ENCODE measurements at places on chromosomes 2 and 18.

DNA sequence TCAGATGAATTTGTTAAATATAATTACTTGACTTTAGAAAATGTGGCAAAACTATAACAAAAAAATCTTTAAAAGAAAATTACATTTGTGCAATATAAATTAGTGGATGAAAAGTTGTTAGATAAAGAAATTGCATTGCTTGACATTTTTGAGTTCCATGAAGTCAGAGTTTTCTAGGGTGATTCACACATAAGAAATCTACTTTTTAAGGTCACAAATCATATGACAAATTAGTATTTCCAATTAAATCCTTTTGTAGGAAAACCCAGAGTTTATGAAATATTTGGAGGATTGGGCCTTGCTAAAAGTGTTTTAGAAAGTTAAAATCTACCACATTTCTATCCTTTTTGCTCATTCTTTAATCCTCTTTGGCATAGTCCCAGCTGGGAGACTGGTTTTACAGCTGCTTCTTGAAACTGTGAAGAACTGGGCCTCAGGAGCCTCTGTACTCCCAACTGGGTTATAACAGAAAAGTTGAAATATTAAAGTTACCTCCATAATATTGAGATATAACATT lies 289.2 kb downstream of the LRRTM4 start:
- DNase-seq = no peak

- no peak for DNase-seq
Measured at GRCh38 chr2:121002597-121002996, 266.9 kb downstream of the GLI2 start.

DNA sequence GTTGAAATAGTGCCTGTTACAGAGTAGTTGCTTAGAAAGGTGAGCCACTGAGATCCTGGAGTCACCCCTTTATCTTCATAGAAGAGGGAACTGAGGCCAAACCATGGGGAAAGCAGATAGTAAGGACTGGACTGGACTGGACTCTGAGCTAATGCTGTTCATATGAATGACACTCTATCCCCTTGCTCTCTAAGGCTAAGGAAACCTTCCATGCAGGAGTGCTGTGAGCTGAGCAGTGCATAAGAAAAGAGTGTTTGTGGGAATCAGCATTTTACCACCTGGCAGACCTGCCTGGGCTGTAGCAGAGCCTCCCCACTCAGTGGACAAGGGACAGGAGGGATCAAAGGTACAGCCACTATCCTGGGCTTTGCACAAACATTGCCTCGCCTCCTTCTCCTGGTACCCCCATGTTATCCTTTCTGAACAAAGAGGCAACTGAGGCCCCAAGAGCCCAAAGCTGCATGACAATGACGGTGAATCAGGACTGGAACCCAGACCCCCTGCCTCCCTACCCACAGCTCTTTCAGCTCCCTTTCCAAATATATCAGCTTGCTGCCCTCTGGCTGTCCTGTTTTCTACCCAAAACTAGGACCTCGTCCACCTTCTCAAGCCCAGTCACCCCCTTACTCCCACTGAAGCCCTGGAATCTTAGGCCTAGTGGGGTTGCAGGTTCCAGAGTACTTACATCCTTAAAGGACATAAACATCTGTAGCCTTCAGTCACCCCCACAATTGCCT lies 227.9 kb downstream of the ZBTB7C start:
- DNase-seq = no peak

GRCh38 chr2:229456091-229456490 lies 185.0 kb upstream of the PID1 start:
- no peak for DNase-seq

- DNase-seq = no peak
Measured at GRCh38 chr2:45683292-45683691, 31.8 kb downstream of the PRKCE start.

GRCh38 chr2:70182689-70183088 lies 8.1 kb downstream of the C2orf42 start:
- no peak for DNase-seq

DNA sequence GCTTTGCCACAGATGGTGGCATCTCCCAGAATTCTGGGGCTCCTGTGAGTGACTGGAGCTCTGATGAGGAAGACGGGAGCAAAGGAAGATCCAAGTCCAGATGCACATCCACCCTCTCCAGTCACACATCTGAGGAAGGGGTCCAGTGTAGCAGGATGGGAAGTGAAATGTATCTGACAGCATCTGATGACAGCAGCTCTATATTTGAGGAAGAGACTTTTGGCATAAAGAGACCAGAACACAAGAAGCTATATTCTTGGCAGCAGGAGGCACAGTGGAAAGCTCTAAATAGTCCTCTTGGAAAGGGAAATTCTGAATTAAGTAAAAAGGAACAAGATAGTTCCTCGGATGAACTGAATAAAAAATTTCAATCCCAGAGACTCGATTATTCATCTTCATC lies 23.5 kb upstream of the C1GALT1C1L start:
- no peak for DNase-seq

DNA sequence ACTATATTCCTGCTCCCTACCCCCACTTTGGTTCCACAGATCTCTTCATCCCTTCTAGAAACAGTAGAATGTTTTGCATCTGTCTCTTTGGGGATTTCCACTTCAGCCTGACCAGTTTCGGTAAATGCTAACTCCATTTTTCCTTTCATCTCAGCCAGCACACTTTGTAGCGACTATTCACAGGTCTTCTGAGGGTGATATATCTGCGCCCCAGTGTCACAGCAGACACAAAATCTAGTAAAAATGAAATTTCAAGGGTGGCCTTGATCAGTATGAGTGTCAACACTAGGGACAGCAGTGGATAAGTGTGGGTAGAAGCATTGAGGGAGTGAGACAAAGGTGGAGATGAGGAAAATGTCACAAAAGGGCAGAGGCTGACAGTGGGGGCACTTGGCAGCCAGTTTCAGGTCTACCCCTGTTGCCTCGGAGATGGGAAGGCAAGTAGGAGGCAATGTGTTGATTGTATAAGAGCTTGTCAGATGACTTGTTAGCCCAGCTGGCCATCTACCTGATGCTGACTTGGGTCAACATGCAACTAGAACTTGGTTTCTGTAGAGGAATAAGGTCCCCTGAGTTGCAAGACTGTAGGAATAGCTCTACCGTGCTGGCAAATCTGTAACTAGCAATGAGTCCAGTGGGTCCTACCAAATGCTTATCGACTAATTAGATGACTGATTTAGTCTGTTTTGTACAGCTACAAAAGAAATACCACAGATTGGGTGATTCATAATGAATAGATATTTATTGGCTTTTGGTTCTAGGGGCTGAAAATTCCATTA lies 60.7 kb downstream of the CXCR4 start:
- DNase-seq = no peak

GRCh38 chr18:26714739-26715138 lies 150.8 kb downstream of the AQP4 start:
- no peak for DNase-seq

GRCh38 chr18:44290366-44290977 lies 390.2 kb upstream of the SETBP1 start:
- no peak for DNase-seq

DNA sequence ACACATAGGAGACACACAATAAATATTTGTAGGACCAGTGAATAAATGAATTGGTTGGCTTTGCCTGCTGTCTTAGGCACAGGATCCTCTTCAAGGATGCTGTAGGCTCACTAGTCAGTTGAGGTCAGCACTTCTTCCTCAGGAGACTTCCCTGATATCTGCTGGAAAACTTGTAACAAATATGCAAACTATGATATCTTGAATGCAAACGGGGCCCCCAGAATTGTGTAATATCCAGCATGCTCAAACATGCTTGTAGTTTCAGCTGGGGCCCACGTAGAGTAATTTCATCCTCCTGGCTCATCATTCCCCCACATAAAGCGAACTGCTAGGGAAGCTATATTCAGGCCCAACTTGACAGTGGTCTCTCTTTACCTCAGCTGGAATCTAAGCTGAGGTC lies 43.6 kb downstream of the POLE4 start:
- no peak for DNase-seq

DNA sequence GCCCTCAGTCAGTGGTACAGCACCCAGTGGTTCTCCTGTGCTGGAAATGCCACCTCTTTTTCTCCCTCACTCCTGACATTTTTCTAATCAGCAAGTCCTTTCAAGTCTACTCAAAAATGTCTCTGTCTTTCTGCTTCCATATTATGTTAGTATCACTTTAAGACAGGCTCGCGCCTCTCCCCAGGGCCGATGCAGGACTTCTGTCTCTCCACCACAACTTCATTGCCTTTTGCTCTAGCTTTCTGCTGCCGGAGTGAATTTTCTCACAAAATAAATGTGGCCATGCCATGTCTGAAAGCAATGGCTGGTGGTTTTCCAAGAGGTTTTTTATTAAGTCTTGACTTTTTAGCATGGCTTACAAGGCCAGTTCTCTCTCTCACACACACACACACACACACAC lies 73.6 kb downstream of the AOX1 start:
- no peak for DNase-seq

- no peak for DNase-seq
Measured at GRCh38 chr2:179266271-179266670, 1.6 kb upstream of the SESTD1 start.

DNA sequence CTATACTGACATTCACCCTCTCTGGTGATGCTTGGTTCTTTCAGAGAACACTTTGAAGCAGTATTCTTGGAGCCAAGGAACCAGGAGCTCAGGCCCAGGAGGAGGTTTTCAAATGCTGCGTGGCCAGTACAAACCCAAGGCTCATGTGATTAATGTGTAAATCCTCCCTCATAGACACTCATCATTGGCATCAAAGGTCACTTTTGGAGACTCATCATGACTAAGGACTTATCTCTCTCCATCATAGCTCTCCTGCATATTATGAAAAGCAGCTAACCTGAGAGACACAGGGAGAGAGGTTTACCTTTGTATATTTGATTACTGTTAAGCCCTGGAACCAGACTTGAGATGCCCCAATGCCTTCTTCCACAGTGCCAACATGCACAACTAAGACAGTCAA lies 115.3 kb upstream of the SRD5A2 start:
- peak; percentile 9 for DNase-seq

GRCh38 chr2:190819840-190820301 lies 60.8 kb upstream of the GLS start:
- no peak for DNase-seq

DNA sequence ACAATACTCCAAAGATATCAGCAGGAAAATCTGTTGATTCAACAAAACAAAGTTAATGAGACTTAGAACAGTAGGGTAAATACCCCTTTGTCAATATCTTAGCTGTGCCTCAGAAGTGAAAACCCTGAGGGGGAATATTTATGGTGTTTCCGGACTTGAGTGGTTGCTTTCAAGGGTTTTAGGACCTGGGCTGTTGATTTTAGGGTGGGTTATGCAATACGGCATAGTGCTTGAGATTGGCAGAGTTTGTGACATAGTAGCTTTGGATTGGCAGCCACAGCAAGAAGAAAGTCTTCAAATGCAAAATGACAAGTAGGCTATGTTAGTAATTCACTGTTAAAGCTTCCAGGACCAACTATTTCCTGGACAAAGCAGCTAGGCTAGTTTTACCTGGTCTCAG lies 826.3 kb upstream of the CDH2 start:
- DNase-seq = no peak
